ENCODE measurements at places on chromosomes 11 and 22.

DNA sequence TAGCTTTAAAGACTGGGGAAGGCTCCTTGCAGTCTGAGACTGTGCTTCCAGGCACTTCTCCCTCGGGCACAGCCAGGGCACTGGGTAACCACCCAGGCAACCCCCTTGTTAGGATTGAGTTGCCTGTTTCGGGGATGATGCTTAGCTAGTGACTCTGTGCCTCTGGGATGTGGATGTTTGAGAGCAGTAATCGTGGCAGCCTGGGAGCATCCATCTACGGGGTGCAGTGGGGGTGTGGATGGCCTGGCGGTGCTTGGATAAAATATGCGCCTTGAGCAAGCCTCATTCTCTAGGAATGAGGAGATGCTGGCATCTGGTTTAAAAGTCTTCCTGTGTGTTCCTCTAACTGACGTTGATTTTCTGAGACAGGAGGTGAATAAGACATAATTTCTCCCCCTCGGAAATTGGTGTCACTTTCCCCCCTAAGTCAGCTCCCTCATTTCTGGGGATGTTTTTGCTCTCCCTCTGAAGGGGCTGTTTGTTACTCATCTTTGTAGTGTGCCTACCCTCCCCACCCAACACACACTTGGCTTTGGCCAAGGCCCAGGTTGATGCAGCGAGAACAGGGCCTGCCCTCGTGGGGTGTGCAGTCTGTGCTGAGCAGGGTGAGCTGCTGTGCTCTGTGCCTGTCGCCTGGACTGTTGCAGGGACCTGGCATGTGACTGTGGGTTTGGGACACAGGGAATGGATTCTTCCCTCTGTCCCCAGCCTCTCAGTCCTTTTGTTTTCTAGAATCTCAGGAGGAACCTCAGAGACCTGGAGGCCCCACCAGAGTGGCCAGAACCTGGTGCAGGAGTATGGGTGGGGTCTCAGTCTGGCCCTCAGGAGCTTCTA is 2.0 kb downstream of the GNAZ start:
- peak; percentile 31 for DNase-seq

DNA sequence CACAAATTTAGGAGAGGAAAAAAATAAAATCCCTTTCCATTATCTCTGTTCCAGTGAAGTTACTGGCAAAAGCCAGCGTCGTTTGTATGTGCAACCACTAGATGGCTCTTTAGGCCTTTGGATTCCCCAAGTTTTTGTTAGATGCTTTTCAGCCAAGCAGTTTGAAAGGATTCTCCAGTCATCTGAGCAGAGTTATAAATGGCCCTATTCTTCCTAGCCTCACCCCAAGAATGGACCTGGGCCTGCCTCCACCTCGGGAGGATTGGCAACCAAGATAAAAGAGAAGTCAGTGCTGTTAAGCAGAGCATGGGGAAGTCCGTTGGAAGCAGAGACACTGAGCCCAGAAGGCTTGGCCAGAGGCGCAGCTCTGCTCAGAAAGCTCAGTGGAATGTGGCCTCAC is 15.4 kb downstream of the FAM181B start:
- DNase-seq = peak; percentile 6

DNA sequence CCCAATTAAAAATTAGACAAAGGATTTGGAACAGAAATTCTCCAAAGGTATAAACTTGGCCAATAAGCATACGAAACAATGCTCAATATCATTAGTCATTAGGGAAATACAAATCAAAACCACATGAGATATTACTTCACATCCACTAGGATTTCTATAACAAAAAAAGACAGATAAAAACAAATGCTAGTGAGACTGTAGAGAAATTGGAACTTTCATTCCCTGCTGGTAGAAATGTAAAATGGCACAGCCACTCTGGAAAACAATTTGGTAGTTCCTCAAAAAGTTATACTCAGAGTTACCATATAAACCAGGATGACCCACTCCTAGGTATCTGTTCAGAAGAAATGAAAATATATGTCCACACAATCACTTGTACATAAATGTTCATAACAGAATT is 71.6 kb downstream of the RPL27A start:
- DNase-seq = no peak

- no peak for DNase-seq
Measured at GRCh38 chr22:22814666-22815396, 72.8 kb upstream of the IGLL5 start.

DNA sequence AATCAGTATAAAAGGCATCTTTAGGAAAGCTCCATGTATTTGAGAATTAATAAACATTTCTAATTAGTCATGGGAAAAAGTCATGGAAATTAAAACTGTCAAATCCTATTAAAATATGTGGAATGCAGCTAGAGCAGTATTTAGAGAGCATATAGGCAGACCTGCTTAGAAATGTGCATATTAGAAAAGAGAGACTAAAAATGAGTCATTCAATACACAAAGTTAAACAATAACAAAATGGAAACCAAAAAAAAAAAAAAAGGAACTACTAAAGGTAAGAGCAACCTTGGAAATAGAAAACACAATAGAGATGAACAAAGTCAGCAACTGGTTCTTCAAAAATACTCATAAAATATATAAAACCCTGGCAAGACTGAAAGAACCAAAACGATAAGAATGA is 59.7 kb upstream of the RASSF10 start:
- no peak for DNase-seq

DNA sequence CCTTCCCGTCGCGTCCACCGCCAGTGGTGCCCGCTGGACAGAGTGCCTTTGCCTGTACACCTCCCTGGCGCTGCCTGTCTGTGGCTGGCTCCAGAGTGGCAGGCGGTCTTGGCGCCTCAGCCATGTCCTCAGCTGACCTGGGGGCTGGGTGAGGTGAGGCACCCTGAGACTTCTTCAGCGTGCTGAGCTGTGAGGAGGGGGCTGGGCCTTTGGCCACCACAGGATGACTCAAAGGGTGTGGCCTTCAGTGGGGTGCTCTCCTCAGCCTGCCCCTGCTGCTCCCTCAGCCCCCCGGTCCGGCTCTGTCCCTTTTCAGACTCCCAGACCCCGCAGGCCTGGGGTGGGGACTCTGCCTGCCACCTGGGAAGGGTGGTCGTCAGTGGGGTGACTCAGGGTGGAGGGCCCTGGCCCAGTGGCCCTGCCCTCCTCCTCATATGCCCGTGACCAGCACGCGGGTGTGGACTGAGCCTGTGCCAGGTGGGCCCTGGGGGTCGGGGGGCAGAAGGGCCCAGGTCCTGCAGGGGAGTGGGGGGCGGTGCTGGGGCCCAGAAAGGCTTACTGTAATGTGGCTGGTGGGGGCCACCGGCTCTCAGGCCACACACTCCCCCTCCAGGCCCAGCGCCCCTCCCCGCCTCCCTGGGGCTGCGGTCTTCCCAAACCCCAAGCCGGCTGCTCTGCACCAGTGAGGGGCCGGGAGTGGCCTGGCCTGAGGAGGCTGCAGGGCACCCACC is 15.9 kb downstream of the CRELD2 start:
- DNase-seq = no peak

DNA sequence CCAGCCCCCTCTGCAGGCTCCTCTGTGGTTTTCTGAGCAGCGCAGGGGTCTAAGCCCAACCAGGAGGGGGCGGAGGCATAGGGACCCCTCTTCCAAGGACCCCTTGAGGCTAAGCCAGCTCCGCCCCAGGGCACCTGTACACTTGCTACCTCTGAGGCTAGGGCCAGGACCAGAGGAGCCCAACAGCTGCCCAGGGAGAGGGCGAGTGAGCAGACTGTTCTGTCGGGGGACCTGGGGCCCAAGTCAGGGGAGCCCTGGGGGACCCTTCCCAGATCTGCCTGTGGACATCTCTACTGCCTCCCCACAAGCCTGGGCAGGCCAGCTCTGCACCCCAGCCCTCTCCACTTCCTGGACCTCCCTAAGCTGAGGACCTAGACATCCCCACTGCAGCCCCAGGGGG is 1.8 kb downstream of the B4GALNT4 start:
- no peak for DNase-seq

DNA sequence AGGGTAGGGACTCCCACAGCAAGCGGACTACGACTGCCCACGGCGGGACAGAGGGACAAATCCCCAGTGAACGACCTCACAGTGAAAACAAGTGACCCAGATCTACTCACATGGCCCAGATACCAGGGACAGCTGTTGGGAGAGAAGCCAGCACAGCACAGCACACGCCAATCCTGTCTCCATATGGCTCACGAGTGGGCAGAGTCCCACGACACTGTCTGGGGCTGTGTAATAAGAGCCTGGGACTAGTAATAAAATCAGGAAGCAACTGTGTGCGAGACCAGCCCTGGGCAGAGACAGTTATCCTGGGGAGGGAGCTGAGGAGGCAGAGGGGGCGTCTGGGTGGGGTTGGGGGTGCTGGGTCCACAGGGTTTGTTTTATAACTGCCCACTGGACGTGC is 385.0 kb downstream of the CTTN start:
- no peak for DNase-seq

GRCh38 chr11:6022956-6023355 is 7.6 kb downstream of the OR56A1 start:
- no peak for DNase-seq

- no peak for DNase-seq
Measured at GRCh38 chr11:15972838-15973237, 383.5 kb downstream of the SOX6 start.

DNA sequence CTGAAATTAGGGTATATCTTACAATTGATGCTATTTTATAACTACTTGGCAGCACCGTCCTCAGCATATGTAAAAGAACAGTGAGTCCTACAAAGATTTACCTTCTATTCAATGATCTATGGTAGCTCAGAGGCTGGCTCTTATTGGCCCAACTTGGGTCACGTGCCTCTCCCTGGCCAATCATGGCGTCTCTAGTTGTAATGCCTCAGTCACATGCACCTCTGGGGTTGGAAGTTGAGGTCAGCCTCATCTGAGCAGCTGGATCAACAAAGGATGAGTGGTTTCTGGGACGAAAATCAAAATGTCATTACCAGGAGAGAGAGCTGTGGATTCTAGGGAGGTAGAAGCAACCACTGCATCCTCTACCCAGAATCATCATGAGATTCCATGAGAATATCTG is 22.9 kb upstream of the ASPHD2 start:
- no peak for DNase-seq

DNA sequence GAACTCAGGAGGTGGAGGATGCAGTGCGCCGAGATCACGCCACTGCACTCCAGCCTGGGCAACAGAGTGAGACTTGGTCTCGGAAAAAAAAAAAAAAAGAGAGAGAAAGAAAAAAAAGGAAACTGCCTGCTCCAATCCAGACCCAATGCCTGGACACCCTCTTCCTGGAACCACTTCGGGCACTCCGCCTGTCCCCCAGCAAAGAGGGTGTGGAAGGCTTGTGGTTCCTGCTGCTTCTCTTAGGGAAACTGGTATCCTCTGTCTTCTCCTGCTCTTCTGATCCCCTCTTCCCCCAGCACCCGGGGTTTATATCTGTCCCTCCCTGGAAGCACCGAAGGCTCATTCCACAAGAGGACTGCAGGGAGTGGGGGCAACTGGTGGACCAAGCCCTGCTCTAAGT is 12.9 kb downstream of the CHRNA10 start:
- no peak for DNase-seq

GRCh38 chr11:58786693-58787092 is 55.0 kb upstream of the GLYAT start:
- DNase-seq = no peak

- no peak for DNase-seq
Measured at GRCh38 chr11:69518081-69518950, 36.9 kb downstream of the LINC01488 start.

- DNase-seq = no peak
Measured at GRCh38 chr22:19679522-19680101, 34.7 kb upstream of the SEPTIN5 start.

GRCh38 chr22:44116755-44117684 is 63.7 kb upstream of the PARVG start:
- DNase-seq = no peak

GRCh38 chr22:18947905-18948304 is 11.8 kb upstream of the PRODH start:
- no peak for DNase-seq

GRCh38 chr11:125583496-125583895 is 9.2 kb upstream of the STT3A start:
- DNase-seq = no peak

- DNase-seq = no peak
Measured at GRCh38 chr11:86595451-86595850, 77.0 kb downstream of the ME3 start.

DNA sequence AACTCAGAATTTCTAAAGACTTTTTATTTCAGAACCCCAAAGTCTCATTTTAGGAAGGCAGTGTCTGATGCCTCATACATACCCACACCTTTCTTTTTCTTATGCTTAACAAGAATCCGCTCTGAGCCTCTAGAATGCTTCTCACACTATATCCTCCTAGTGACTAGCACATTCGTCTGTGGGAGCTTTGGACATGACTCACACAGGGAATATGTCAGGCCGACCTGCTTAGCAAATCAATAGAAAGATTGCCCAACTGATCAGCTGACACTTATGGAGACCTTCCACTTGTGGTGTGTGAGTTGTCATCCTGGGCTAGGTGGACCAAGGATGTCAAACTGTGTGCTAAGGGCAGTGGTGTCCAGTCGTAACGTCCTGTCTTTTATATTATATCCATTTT is 129.9 kb upstream of the TTC12 start:
- peak; percentile 67 for DNase-seq

DNA sequence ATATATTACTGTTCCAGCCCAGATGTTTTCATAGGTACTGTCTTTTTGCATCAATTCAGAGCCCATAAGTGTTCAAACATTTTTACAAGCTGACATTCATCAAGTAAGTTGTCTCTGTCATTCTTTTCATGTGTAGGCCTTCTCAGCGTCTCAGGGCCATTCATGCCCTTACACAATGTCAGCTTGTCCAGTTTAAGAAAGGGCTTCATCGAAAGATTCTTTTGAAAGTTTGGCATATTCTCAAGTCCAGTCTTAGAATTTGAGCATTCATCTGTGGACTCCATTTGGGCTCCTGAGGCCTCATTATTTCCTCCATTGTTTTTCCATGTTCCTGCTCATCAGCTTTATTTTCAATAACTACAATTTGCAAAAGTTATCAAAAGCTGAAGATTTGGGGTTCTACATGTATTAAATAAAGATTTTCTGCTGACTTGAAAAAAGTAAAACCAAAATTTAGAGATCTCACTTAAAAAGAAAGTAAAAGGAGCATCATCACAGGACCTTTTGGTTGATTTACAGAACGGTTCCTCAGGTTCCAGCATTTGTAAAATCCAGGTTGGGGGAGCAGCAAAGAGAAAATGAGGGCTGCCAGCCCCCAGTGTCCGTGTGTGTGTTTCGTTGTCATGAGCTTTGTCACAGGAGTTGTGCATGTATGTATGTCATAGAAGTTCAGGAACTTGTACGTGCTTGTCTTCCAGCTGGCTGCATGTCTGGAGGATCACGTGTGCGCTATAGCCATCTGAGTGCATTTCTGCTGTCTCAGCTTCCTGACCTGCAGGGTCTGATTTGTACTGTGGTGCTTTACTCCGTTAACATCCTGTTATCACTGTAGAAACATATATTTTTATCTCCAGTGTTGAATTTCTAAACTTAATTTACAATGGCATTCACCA is 15.6 kb downstream of the MOV10L1 start:
- no peak for DNase-seq

- DNase-seq = no peak
Measured at GRCh38 chr22:28043266-28043665, 124.2 kb upstream of the PITPNB start.

GRCh38 chr11:94130298-94131046 is 1.8 kb downstream of the PANX1 start:
- DNase-seq = peak; percentile 69

All from BJ (cell line).